ENCODE measurements at places on chromosomes 2 and 18. TPM values are rescaled to one million over a fixed set of nuclear protein-coding genes. Genes with fewer than 3 reads are reported as not detected.

ERICH2 gene
- total RNA-seq, result not detected

LYPD6B gene
- 0.94 TPM for total RNA-seq

ASTL gene
- total RNA-seq, result not detected

NFATC1 gene
- 4.4 TPM for total RNA-seq

All from myocyte (in vitro differentiated cells).